ENCODE measurements at places on chromosomes 13 and 19. TPM values are rescaled to one million over a fixed set of nuclear protein-coding genes. Genes with fewer than 3 reads are reported as not detected.
A peak's percentile ranks its signal among the peaks of the same experiment; 100 is the strongest.

The EFNA2 gene
- total RNA-seq: not detected

- DNase-seq: peak; percentile 62
Measured at GRCh38 chr19:40689339-40690049, 957 bp downstream of the NUMBL start.

The GSX1 gene
- not detected for total RNA-seq

- no peak for DNase-seq
Measured at GRCh38 chr19:4588291-4588761, 28.8 kb upstream of the SEMA6B start.

- DNase-seq: no peak
Measured at GRCh38 chr13:77386880-77387606, 60.1 kb upstream of the MYCBP2 start.

- no peak for DNase-seq
Measured at GRCh38 chr13:58452123-58452623, 820.6 kb downstream of the PCDH17 start.

Data from activated CD8-positive, alpha-beta memory T cell treated with anti-CD3 and anti-CD28 coated beads, Interleukin-2, amount 10 ng/mL, durations not matched to agents 7 days and 5 days (primary cell).